Nephron progenitor cell (in vitro differentiated cells): ENCODE measurements at places on chromosomes 7 and 10.
A peak's percentile ranks its signal among the peaks of the same experiment; 100 is the strongest.

- DNase-seq: peak; percentile 30
These were observed 8.0 kb upstream of the EPHA1 start for GRCh38 chr7:143416565-143417149.

DNA sequence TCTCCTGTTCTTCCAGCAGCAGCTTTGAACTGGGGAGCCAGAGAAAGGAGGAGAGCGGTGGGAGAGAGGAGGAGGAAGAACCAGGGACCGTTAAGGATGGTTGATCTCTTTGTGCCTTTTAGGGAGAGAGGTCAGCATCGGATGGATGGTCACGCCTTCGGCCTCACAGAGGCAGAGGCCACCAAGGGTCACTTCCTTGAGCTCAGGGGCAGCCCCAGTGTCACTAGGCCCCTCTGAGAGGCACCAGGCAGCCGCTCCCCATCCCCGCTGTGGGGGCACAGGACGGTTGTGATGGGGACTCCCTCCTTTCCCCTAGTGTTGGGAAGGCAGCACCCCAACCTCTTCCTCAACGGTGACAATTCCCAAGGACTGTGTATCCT, 121.4 kb downstream of the DNAJB6 start:
- DNase-seq: peak; percentile 54

DNA sequence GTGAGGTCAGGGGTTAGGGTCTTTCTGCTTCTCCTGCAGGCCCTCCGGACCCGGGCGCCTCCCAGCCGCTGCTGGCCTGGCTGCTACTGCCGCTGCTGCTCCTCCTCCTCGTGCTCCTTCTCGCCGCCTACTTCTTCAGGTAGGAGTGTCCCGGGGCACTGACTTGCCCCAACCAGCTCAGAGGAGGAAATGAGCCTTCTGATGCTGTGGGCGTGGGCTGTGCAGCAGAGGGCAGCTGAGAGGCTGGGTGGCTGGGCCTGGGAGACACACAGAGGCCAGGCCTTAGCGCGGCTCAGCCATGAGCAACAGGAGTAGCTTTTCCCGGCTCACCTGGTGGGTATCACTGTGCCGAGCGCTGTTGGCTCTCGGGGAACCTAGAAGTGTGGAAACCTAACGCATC, 78.9 kb downstream of the MKI67 start:
- peak; percentile 59 for DNase-seq

GRCh38 chr10:91604553-91605534, 28.0 kb downstream of the PPP1R3C start:
- DNase-seq: no peak
